ENCODE measurements at places on chromosomes 4 and X.

- no peak for DNase-seq
Observed at GRCh38 chrX:33447285-33447684, 235.9 kb upstream of the DMD start.

DNA sequence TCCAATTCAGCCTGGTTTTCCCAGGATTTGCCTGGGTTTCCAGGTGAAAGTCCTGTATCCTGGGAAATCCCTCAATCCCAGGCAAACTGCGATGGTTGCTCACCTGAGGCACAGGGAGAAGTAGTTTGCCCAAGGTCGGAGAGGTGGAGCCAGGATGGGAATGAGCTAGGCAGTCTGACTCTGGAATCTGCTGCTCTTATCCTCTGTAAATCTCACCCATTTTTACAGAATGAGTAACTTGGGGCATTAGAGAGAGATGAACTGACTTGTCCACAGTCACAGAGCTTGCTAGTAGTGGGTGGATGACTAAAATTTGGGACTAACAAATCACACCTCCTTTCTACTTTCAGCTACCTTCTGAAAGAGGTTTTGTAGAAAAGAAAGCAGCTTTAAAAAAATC, 9.8 kb upstream of the ARX start:
- no peak for DNase-seq

DNA sequence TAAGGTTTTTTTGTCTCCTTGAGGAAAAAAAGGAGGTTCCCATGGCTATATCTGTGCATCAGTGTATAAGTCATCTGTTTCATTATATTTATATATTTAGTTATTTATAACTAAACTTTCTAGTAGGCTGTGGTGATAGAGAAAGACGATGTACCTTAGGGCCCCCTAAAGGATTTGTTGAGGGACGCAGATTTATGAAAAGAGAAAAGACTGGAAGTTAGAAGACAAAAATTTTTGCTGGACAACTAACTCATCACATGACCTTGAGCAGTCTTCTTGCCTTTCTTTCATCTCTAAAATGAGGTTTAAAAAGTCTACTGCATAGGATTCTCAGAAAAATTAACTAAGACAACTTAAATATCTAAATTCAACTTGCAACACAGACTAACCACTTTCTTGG, 6.1 kb downstream of the GASK1B start:
- DNase-seq: no peak

DNA sequence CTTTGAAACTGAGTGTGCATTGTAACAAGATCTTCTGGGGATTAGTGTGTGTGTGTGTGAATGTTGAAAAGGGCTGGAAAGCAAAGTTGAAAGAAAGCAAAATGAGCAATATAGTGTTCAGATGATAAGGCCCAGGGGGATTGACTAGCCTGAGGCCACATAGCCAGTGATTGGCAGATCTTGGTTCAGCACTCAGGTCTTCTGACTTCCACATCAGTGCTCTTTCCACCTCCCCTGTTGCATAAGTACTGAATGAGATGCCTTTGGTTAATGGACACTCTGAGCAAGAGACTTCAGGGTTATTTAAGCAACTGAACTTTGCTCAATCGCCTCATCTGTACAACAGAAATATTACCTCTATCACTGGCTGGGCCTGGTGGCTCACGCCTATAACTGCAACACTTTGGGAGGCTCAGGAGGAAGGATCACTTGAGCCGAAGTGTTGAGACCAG, 120.4 kb downstream of the TMEM164 start:
- no peak for DNase-seq

GRCh38 chr4:1676605-1677525, 7.2 kb downstream of the FAM53A start:
- no peak for DNase-seq

GRCh38 chr4:149988087-149988410, 90.2 kb upstream of the DCLK2 start:
- DNase-seq: no peak

DNA sequence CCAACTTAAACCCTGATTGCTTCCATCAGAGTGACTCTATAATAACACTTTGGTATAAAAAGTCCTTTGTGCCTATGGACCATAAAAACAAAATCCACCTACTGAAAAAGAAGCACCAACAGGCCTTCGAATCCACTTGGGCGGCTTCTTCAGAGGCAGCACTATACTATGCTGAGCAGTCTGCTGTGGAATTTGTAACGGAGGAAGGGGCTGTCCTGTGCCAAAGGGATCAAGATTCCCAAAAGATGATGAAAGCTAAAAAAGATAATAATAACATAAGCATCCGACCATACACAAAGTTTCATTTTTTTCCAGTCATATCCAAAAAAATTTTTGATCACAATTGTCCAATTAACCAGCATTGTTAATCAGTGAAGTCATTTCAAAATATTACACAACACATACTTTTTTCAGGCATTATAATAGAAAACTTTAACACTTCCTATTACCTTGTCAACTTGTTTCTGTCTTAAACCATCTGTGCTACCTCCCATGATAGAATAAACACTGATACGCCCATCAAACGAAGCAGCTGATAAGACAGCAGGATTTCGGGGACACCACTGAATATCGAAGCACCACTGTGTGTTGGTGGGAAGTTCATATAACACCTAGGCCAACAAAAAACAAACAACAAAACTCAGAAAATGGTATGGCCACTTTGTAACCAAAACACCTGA, 24.1 kb downstream of the SEC31A start:
- DNase-seq: no peak

DNA sequence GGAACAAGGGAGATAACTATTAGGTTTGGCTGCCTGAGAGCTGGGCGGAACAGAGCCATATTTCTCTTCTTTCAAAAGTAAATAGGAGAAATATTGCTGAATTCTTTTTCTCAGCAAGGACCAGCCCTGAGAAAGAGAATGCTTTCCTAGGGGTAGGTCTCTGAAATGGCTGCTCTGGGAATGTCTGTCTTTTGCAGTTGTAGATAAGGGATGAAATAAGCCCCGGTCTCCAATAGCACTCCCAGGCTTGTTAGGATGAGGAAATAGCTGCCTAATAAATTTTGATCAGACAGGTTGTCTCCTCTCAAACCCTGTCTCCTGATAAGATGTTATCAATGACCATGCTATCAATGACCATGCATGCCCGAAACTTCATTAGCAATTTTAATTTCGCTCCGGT, 207.8 kb upstream of the KIT start:
- DNase-seq: no peak

GRCh38 chr4:160276785-160277325, 1174.0 kb downstream of the RAPGEF2 start:
- DNase-seq: no peak

GRCh38 chr4:172042714-172043114, 229.5 kb downstream of the GALNTL6 start:
- no peak for DNase-seq

- DNase-seq: no peak
Observed at GRCh38 chrX:70029863-70030262, 19.9 kb downstream of the AWAT2 start.

DNA sequence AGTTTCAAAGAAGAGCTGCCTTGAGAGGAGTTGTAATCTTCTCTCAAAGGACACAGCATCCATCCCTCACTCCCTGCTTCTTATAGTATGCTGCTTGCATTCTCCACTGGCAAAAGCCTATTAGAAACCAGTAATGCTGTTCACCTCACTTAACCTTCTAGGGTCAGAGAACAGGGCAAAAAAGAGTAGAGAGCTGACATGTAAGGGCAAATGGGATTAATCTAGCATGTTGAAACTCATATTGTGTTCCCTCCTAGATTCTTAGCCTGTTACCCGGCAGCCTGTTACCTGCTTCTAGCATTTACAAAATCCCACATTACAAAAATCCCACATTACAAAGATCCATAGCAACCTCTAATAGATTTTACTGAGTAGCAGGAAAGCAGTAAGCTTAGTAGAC, 244.7 kb downstream of the SLC7A11 start:
- no peak for DNase-seq

- no peak for DNase-seq
Observed at GRCh38 chrX:52415304-52415703, 46.5 kb downstream of the XAGE2 start.

- no peak for DNase-seq
Observed at GRCh38 chrX:70253377-70254062, 6.5 kb downstream of the P2RY4 start.
